Caco-2 (cell line): ENCODE measurements at places on chromosomes 7 and 10. TPM values are rescaled to one million over a fixed set of nuclear protein-coding genes. Genes with fewer than 3 reads are reported as not detected.
A peak's percentile ranks its signal among the peaks of the same experiment; 100 is the strongest.

DNA sequence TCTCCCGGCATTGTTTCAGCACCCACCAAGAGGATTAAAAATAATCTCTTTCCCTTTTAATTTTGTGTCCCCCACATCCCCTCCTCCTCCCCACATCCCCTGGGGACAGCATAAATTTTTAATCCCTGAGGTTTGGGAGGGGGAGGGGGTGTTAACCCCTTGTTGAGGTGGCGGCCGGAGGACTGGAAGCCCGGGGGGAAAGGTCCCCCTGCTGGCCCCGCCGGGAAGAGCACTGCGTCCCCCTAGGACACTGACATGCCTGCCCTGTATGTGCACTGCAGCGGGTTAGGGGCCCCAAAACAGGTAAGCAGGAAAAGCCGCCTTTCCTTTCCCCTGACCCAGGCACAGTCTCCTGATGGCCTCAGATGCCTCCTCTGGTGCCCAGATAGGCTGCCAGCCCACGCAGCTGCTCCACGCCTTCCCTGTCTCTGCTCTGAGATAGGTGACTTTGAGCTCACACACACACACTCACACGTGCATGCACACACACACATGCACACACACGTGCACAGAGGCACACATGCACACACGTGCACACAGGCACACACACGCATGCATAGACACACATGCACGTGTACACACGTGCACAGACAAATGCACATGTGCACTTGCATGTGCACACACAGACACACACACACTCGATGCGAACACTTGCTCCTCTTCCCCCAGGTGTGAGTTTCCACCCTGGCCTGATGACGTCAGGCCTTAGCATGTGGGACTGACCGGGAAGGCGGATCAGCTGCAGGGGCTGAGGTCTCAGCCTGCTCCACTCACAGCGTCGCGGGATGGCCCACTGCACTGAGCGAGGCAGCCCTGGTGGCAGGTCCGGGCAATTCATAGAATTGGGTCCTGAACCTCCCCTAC is 12.3 kb downstream of the CNPY1 start:
- peak; percentile 41 for DNase-seq

- no peak for DNase-seq
Observed at GRCh38 chr7:127997226-127997922, 33.9 kb downstream of the LRRC4 start.

The GLI3 gene
- total RNA-seq, result 1.00 and 1.1 TPM in 2 replicates

The CLCN1 gene
- 1.8 and 1.9 TPM in 2 replicates for total RNA-seq

The IFIT2 gene
- total RNA-seq, result 0.43 and 0.56 TPM in 2 replicates
